ENCODE measurements at places on chromosomes 5 and 9.

DNA sequence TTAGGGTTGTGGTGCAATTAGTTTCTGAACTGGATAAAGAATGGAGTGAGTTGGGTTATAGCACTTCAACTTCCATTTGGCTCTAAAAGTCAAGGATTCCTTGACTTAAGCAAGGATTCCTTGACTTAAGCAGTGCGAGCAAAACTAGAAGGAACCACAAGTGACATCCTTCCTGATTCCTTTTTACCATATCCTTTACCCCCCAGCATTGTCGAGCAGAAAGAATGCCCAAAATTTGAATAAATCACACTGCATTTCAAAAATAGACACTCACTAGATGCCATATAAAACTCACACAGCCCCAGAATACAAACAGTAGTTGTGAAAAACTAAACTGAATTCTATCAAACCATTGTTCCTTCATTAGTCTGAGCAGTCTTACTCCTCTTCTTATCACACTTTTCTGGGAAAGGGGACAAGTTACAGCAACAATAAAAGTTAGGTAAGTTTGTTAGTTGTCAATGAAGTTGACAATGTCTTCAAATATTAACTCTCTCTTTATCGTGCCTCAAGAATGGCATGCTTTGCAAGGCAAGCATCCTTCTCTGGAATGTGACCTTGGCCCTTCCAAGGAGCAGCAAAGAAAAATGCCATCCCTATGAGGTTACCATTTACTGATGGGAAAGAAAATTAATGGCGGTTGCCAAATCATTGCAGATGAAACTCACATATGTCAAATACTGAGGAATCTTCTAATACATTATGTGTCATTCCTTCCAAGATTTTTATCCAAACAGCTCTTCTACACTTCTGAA lies 273.3 kb upstream of the ANKRD55 start:
- DNase-seq: no peak

GRCh38 chr9:89844535-89844934 lies 239.7 kb downstream of the GADD45G start:
- DNase-seq: no peak

DNA sequence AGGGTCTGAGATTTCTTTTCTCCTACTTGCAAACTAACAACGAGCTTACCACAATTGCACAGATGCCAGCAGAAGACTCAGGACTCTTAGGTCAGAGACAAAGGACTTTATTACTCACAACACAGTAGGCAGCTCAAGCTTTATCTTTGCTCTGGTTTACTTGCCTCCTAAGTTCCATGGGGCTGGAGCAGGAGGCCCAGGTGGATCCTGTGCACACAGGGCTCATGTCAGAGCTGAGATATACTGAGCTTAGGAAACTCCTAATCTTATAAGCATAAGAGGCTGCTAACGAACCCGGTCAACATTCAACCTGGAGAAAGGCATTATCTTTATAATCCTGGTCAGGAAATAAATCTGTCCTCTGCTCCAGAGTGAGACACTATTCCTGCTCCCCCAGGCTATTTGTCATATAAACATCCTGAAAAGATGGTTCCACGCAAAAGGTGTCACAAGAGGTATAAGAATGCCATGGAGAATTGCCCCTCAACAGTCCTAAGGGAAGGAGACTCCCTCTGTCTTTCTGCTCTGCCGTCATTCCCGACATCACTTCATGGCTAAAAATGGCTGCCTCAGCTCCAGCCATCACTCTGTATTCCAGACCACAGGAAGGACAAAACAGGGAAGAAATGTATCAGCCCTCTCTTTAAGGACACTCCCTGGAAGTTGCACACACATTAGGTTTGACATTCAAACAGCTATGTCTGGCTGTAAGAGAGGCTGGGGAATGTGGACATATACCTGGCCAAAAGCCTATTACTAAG lies 16.2 kb downstream of the DUSP1 start:
- DNase-seq: no peak

GRCh38 chr5:142572006-142572405 lies 113.9 kb downstream of the FGF1 start:
- DNase-seq: no peak

GRCh38 chr5:23029290-23029689 lies 176.1 kb upstream of the CDH12 start:
- no peak for DNase-seq

DNA sequence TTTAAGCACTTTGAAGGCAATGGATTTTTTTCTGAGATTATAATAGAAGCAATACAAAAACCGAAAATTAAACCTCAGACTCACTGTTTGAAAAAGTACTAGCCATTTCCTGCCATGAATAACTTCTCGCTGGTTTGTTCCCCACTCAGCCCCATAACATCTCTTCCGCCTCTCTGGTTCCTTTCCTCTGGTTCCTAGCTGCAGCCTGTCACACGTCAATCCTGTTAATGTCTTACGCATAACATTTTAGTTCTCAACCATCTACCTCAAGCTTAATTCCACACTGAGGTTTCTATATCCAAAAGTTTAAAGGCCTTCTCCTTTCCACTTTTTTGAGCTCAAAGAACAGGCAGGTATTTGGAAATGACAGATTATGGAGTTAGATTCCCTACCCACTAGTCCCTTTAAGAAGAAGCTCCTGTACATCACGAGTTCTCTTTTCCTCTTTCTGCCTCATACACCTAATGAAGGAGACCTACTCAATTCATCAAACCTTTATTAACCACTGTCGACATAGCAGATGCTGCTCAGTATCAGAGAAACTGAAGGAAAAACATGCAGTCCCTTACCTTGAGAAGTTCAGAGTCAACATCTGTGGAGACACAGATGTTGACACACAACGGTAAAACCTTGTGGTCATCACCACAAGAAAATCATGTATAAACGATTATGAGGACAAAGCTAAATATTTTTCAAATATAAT lies 243.0 kb upstream of the PTGER4 start:
- DNase-seq: no peak

DNA sequence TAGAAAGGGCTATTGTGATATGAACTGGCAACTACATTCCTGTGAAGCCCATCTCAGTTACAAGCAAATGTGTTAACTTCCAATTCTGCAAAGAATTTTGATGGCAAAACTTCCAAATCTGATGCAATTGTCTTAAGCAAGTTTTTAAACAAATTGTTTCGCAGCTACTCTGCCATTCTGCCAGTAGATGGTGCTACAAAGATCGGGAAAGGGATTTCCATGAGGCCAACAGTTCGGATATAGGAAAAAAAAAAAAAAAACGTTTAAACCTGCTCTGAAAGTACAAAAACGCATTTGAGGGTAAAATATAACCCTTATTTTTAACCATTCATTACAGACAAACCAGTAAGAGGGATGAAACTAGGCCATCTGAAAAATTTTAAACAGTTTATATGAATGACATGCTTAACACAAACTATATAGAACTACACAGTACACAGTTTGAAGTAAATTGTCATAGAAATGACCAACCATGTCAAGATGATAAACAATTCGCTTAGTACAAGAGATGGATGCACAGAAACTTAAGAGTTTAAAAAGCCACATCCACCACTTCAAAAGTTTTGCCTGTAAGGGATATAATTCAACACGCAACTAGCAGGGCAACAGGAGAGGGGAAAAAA lies 2.2 kb downstream of the HNRNPA0 start:
- DNase-seq: peak; percentile 79

DNA sequence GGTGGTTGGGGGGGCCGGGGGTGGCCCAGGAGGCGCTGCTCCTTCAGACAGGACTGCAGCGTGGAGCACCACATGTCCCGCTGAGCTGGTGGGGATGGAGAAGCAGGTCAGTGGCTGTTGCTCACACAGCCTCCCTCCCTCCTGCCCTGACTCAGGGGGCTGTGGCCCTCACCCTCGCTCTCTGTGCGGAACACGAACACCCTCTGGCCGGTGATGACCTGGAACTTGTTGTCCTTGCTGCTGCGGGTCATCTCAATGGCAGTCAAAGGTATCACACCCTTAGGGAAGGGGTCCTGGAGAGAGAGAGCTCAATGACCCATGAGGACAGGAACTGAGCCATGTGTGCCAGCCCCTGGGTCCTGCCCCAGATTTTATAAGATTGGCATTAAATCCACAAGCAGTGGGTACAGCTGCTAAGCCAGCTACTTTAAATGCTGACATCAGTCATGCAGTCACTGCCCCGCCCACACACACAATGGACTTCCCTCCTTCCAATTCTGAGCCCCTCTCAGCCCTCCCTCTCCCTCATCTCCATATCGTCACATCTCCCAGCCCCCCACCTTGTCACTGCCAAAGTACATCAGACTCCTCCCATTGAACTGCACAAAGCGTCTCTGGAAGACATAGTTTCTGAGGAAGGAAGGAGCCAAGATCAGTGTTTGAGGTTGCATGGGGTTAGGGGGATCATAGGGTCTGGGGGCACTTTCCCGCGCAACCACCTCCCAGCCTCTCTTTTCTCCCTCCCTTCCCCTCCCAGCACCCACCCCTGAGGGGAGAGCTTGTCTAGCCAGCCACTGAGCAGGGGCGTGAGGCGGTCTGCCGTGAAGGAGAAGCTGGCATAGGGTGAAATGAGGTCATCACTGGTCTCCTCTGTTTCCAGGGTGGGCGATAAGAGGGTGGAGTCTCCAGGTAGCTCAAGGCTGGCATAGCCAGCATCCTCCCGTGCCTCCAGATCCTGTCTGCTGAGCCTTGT lies 8.9 kb downstream of the ARAP3 start:
- DNase-seq: no peak

DNA sequence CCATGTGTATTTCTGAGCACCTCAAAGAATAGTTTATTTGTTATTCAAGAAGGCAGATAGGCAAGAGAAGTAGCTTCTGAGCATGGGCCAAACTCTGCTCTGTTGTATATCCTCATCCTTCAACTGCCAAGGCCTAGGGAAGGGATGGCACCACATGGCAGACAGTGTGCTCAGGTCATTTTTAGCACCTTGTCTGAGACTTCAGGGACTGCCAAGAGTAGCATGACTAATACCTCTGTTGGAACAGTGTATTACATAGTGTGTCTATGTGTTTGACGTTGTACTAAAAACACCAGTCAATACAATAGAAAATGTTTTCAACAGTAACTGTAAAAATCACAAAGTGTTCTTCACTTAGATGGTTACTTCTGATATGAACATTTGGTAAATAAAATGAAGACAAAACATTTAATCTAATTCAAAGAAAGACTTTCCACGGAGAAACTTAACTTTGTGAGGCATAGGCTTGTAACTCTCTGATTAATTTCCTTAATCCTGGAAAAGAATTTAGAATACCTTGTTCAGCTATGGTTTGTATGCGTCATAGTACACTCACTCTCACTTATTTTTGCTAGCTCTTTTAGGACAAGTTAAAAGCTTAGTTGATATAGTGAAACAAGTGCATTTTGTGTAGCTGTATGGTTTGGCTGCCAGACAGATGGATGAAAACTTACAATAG lies 318.4 kb upstream of the RIOK2 start:
- no peak for DNase-seq

- DNase-seq: no peak
Measured at GRCh38 chr5:757931-758697, 26.4 kb downstream of the ZDHHC11B start.

DNA sequence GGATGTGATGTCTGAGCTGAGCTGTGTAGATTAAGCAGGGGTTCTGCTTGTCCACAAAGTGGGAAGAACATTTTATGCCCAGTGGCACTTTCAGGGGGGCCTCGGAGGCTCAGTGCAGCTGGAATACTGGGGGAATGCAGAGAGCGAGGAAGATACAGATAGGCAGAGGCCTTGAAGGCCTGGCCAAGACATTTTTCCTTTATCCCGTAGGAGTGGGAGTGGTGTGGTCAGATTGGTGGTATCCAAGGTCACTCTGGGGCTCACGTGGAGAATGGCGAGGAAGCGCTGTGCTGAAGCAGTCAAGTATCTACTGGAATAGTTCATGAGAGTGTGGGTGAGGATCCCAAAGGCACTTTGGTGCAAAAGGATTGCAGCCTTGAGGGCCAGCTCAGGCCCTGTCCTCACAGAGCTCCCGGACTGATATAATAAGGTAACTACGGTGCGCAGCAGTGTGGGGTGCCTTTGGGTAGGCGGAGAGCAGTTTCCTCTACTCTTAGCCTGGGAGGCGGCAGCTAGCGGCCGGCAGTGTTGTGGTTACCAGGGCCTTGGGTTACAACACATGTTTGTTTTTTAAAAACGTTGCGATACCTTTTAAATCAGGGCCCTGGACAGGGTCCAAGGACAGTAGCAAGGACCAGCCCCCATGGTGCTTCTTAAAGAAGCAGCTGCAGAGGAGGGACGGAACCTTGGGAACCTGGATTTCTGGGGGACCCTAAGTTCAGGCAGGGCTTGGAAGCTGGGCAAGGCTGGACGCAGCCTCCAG lies 10.8 kb upstream of the CCDC69 start:
- DNase-seq: no peak

Data from SW 1271 (cell line).